Activated CD4-positive, alpha-beta T cell treated with anti-CD3 and anti-CD28 coated beads, Interleukin-2, amount 50 U/mL, for 16 hours (primary cell): ENCODE measurements at places on chromosomes 4 and X.

- DNase-seq = no peak
Observed at GRCh38 chr4:31598639-31599038, 878.5 kb downstream of the PCDH7 start.

- no peak for DNase-seq
Observed at GRCh38 chr4:168451331-168451730, 29.0 kb downstream of the DDX60L start.

DNA sequence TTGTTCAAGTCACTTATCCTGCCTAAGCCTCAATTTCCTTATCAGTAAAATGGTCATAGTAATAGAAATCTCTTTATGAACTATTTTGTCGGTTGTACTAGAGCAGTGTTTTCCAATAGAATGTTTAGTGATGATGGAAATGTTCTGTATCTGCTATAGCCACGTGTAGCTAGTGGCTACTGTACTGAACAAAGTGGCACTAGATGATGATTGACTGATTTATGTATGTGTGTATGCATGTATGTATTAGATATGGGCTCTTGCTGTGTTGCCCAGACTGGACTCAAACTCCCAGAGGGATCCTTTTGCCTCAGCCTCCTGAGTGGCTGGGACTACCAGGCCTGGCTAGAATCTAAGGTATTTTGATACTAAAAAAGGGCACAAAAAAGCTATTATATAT lies 24.7 kb upstream of the SLC9B1 start:
- DNase-seq = no peak

- no peak for DNase-seq
Observed at GRCh38 chr4:149676076-149676475, 139.6 kb downstream of the IQCM start.

- no peak for DNase-seq
Observed at GRCh38 chr4:115365185-115365584, 251.8 kb upstream of the NDST4 start.

DNA sequence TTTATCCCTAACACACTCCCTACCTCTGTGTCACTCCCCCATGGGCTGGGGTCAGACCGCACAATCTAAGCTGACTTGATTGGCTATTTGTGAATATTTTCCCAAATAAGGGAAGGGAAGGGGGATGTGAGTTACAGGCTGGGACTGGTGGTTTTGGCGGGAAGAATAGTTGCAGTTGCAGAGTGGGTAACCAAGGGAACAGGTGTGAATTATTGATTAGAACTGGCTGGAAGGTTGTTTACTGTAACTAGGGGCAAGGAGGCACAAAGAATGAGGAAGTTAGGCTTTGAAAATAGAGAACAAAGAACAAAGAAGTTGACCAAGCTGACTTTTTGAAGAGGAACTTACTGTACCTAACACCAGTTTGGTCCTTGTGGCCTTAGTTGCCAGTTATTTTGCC lies 88.0 kb upstream of the XAGE2 start:
- DNase-seq = no peak

DNA sequence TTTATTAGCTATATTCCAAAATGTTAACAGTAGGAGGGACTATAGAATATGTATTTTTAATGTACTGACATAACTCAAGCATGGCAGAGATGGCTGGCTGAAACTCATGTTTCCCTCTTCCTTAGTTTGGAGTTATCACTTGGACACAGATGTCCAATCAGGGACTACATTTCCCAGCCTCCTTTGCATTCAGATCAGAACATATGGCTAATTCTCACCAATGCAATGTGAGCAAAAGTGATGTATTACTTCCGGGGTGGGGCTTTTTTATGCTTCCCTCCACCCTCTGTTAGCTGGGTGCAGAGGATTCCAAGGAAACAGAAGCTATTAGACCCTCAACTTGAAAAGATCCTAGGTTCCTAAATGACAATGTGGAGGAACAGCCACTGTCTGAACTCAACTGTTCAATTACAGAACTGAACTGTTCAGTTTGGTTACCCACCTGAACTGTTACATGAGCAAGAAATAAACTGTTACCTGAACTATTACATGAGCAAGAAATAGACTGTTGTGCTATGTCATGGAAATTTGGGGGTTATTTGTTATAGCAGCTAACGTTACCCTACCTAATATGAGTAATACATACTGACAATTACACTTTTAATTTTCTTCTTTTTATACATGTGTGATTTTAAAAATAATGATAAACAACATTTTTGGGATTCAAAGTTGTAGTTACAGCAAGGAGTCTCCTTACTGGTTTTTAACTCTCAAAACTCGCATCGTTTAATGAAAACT lies 29.6 kb upstream of the ERVMER34-1 start:
- no peak for DNase-seq

GRCh38 chr4:112063260-112063659 lies 82.0 kb upstream of the FAM241A start:
- no peak for DNase-seq

DNA sequence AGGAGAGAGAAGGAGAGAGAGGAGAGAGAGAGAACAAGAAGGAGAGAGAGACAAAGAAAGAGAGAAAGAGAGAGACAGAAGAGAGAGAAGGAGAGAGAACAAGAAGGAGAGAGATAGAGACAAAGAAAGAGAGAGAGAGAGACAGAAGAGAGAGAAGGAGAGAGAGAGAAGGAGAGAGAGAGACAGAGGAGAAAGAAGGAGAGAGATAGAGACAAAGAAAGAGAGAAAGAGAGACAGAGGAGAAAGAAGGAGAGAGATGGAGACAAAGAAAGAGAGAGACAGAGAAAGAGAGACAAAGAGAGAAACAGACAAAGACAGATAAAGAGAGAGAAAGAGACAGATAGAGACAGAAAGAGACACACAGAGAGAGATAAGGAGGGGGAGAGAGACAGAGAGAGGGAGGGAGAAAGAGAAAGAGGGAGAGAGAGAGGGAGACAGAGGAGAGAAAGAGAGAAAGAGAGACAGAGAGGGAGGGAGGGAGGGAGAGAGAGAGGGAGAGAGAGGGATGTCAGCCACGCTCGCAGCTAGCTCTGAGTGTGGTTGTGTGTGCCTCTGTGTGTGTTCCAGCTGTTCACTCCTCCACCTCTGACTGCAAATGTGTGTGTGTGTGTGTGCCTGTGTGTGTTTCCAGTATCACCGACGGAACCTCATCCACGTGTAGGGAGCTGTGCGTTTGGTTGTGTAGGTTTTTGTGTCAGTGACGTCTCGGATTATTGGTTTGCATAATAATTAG lies 105.8 kb downstream of the CRLF2 start:
- no peak for DNase-seq

DNA sequence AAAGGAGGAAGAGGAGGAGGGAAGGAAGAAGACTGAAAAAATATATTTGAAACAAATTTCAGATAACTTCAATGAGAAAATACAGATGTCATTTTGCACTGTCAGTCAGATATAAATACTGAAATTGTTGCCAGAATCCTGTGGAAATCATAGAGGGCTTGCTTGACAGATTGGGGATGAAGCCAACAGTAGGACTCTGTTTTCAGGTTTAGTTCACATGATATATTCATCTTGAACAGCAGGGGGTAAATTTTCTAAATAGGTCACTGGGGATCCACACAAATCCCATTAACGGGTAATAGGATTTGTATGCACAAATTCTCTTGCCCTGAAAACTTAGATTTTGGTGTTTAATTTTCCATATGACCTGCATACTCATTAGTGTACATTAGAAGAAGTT lies 103.3 kb upstream of the PCDH18 start:
- DNase-seq = no peak

GRCh38 chr4:123874063-123874462 lies 477.5 kb downstream of the SPRY1 start:
- DNase-seq = no peak

DNA sequence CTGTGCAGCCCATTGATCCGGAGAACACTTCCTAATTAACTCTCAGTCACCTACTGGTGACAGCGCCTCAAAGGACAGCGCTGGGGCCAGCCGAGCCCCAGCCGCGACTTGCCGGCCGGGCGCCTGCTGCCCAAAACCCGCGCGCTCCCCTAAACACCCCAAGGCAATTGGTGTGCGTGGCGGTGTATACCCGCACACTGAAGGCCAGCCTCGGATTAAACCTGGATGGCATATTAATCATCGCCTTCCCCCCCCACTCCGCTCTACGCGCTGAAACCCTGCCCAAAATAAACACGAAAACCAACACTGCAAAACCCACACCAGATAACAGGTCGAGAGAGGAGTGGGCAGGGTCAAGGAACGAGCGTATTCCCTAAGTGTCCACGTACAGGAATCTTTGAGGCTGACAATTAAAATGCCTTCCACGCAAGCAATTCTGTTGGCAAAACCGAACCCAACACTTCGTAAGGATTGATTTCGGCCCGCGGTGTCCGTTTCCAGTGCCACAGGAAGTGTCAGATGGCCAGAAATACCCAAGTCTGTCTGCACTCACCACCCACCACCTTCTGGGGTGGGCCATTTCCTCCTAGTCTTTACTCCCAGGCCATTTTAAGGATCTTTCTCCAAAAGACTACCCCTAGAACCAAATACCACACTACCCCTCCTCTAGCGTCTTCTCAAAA lies 2.7 kb downstream of the BCOR start:
- no peak for DNase-seq

GRCh38 chrX:40749681-40750494 lies 14.5 kb upstream of the MED14 start:
- DNase-seq = no peak

DNA sequence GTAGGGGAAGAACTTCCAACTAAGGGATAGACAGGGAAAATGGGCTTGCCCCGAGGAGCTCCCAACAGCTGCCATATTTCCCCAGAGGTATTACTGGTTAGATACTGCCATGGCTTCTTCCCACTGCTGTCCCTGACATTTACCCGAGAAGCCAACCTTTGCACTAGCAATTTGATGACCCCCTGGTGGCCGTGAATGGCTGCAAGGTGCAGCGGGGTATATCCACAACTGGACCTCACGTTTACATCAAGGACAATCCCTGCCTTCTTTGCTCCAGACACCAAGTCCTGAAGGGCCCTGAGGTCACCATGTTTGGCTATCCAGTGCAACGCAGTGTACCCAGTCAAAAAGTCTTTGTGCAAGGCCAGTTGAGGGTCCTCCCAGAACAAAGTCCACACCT lies 2.3 kb downstream of the SOWAHB start:
- no peak for DNase-seq

GRCh38 chr4:98630737-98631454 lies 27.5 kb downstream of the TSPAN5 start:
- no peak for DNase-seq

- DNase-seq = no peak
Observed at GRCh38 chr4:8865681-8866310, 5.8 kb downstream of the HMX1 start.

- DNase-seq = peak; percentile 62
Observed at GRCh38 chrX:48468693-48469691, 1.1 kb downstream of the SLC38A5 start.

DNA sequence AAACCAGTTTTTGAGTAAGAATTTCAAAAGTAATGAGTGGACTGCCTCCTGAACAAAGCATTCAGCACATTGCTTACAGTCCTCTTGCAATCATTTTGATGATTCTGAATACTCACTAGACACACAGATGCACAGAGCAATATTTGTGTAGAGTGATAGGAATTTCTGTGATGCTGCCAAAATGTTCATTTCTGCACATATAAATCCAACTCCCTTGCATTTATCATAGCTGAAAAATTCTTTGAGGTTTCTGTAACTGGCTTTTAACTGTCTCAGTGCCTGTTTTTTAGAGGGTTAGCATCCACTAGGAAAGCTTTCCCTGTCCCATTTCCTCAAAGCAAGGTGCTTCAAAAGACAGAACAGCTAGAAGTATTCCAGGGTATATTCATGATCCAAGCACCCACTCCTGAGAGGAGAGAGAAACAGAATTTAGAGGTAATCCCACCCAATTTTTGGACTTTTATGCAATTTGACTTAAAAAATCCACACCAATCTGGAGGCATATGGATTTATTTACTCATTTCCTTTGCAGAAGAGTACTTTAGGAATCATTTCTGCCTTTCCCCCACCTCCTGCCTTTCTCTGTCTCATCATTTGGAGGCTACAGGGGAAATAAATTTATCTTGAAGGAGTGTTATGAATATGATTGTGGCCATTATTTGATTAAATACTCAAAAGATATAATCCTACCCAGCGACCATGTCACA lies 234.5 kb upstream of the SLIT2 start:
- DNase-seq = no peak

DNA sequence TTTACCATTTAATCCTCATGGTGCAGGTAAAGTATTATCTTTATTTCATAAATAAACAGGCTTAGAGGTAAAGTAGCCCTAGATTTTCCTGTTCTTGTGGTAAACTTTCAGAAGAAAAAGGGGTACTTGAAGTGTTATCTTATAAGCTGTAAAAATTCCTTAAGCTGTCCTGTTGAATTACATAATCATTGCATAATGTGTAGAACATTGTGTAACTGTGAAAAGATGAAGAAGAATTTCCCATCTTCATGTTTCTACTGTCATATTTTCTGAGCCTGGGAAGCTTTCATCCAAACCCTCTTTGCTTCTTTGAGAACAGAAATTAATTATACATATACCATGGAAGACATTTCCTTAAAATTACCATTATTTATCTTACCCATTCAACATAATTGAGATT lies 90.5 kb downstream of the ELOVL6 start:
- no peak for DNase-seq

DNA sequence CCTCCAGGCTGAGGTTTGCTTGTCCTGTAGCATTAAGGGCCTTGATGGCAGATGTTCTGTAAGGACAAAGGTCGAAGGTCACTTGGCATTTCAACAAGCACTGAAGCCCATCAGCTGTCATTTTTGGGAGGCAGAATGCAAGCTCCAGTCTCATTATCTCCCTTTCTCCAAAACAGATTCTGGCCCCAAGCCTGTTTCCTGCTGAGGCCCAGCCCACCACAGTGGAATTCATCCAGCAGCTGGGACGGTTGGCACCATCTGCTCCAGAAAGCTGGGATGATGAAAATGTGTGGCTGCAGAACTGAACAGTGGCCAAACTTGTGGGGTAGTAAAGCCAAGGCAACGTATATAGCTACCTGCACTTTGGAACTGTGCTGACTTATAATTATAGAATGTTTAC lies 17.7 kb upstream of the PPEF2 start:
- no peak for DNase-seq

DNA sequence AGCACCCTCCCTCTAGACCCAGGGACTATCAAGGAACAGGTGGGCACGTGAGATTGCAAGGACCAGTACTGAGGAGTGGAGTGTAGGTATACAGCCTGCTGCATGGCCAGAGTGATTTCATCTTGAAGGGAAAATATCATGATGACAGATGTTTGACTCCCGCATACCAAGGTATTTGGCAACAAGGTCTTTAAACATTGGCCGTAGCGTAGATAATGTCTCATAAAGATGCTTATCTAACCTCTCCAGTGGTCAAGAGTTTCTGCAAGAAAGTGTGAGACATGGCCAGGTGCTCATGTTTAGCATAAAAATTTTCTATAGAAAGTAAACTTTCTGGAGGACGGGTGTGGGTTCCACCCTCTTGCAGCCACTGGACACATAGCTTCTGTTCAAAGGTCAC lies 18.7 kb upstream of the ZNF630 start:
- DNase-seq = no peak
